ENCODE measurements at places on chromosomes 7 and 10.

DNA sequence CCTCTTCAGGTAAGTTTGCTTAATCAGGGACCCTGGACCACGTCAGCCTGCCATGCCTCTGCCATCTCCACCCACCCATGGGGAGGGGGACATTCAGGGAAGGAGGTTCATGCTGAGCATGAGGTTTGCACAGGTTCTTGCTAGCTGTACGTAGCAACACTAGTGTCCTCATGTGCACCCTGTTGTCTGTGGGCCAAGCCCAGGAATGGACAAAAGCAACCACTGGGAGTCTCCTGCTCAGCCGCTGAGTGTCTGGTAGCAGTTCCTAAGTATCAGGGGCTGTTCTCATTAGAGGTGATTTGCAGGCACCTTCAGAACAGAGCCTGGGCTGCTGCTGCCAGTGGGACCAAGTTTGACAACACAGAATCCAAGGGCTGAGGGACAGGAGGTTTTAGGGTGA lies 17.9 kb downstream of the CASP7 start:
- no peak for DNase-seq

- no peak for DNase-seq
Observed at GRCh38 chr10:61992059-61992460, 90.6 kb downstream of the ARID5B start.

- DNase-seq: no peak
Observed at GRCh38 chr7:138887872-138888656, 90.1 kb upstream of the ATP6V0A4 start.

- DNase-seq: no peak
Observed at GRCh38 chr10:100334762-100335161, 4.7 kb upstream of the PKD2L1 start.

DNA sequence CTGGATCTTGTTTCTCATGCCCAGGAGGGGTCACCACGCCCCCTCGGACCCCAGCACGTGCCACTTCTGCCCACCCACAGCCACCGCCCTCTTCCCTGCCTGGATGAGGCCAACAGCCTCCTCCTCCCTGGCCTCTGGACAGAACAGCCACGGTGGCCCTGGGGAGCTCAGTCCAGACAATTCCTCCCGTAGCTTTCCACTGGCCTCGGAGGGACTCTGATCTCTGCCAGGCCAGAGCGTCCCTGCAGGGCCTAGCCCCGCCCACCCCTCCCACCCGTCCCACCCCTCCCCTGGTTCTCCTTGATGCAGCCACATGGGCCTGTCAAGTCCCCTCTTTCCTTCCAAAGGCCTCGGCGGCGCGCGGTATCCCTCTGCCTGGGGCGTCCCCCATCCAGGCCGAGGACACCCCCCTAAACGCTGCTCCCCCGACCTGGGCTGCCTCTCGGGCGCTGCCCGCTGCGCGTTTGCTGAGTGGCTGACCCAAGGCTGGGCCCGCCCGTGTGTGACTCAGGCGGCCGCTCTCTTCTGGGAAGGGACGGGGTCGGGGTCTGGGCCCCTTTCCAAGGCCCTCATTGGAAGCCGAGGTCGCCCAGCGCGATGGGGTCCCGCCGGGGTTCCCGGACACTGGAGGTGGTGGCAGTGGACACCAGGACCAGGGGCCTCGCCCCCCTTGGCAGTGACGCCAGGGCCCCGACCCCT lies 557 bp downstream of the TMEM120A start:
- DNase-seq: no peak

GRCh38 chr10:71266918-71267442 lies 52.1 kb upstream of the SLC29A3 start:
- DNase-seq: no peak

- no peak for DNase-seq
Observed at GRCh38 chr7:76187272-76187671, 14.4 kb upstream of the SRRM3 start.

DNA sequence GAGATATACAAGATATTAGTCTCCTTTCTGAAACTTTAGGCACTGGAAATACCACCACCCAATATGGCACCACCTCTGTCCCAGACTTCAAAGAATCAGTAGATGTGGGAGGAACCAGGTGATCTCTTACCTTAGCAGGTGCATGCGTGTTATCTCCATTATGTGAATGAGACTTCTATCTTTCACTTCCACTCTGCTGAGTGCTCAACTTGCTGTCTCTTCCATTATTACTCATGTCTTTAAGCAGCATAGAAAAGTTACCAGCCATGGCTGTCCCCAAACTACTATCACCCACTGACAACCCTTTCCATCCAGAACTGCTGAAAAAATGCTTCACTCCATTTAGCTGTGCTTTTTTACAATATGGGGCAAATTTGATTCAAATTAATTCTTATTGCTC lies 101.5 kb upstream of the PRSS1 start:
- no peak for DNase-seq

GRCh38 chr10:11007476-11008020 lies 10.1 kb upstream of the CELF2 start:
- DNase-seq: no peak

- no peak for DNase-seq
Observed at GRCh38 chr7:75737856-75738603, 711 bp downstream of the HIP1 start.

DNA sequence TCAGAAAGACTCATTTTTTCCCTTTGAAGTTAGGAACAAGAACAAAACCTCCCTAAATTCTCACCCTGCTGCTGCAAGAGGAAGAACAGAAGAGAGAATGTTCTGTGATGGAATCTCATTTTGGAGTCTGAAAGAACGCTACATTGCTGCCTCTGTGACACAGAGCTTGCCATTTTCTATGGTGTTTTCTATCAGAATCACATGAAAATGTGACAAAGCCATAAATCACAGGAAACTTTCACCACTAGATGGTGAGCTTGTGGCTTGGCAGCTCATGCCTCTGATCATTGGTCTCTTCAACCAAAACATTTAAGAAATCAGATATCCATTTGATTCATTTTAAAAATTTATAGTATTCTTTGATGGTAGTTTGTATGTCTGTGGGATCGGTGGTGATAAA lies 82.9 kb downstream of the CADPS2 start:
- DNase-seq: no peak

DNA sequence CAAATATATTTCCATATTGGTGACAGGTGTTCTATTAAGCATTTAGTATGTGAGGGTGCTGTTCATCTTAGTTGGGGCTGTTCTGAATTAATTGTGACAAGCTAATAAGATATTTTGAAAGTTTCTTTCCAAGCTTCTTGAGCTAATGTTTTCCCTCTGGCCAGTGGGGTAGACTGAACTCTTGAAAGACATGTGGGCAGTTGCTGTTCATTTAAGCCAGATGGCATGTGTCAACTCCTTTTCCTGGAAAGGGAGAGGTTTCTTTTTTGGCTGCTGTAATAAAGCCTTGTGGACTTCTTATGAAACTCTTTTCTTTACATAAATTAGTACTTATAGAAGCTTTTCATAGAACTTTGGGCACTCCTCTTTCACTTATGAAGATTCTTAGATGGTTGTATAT lies 21.7 kb downstream of the RAB18 start:
- no peak for DNase-seq

DNA sequence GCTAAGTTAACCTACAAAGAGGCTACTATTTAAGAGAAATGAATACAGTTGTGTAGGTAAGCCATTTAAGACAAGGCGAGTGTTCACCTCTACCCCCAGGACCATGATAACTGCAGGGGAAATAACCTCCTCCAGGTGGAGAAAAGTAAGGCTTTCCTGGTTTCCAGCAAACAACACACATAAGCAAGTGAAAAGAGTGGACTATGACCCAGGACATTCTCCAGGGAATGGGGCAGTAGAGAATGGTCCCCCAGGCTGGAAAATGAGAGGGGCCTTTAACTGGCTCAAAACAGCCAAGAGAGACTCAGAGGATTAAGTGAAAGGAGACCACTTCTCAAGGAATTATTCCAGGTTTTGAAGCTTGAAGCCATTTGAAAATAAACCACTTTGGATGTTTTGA lies 101.0 kb upstream of the GJD4 start:
- no peak for DNase-seq

- no peak for DNase-seq
Observed at GRCh38 chr10:78584266-78584665, 484.5 kb upstream of the ZMIZ1 start.

DNA sequence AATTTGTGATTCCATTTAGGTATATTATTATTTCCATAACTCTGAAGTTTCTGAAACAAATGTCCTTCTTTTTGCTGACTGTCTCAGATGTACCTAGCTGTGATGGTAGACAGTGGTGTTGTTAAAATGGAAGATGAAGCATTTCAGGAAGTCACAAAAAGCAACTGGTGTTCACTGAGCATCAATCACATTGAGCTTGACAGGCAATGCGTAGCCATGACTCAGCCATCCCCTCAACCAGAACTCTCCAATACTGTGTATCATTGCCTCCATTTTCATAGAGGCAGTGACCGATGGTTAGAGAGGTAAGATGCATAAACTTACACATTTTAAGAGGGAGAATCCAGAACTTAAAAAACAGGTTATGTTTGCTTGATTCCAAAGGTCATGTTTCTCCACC lies 434.0 kb downstream of the INHBA start:
- no peak for DNase-seq

GRCh38 chr10:129707406-129708388 lies 240.7 kb downstream of the MGMT start:
- DNase-seq: no peak

- no peak for DNase-seq
Observed at GRCh38 chr7:37290731-37291130, 157.9 kb downstream of the ELMO1 start.

DNA sequence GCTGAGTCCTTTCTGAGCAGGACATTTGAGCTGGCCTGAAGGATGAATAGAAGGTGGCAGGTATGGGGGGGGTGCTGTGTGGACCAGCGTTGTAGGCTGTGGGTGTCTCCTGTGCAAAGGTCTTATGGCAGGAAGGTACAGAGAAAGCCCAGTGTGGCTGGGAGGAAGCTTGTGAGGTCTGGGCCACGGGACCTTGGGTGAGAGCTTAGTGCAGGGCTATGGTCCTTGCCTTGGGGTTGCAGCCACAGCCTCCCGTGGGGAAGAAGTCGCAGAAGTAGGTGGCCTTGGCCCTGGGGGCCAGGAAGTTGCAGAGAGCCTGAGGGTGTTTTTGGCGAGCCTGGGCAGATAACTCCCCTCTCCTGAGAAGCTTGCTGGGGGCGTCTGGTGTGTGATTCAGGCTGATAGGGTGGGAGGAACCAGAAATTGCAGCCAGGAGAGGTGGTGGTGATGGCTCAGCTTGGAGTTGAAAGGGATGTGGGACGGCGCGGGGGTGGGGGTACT lies 172.0 kb upstream of the TNRC18 start:
- DNase-seq: no peak

DNA sequence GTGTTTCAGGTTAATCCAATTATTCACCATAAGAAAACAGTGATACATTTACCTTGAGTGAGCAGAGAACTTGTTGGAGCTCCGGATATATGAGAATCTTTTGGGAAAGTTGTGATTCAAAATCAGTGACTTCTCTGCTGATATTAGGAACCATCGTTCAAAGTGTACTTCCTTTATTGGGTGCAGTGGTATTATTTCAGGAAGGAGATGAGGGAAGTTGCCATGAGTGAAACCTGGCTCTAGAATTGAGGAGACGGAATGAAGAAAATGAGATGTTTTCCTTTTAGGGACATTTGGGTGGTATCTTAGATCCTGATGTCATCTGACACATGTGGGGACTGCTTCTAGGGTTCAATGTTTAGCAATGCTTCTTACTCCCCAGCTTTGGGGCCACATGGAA lies 343.9 kb downstream of the ABCA13 start:
- DNase-seq: no peak

GRCh38 chr7:51731075-51731474 lies 414.5 kb upstream of the COBL start:
- DNase-seq: no peak

DNA sequence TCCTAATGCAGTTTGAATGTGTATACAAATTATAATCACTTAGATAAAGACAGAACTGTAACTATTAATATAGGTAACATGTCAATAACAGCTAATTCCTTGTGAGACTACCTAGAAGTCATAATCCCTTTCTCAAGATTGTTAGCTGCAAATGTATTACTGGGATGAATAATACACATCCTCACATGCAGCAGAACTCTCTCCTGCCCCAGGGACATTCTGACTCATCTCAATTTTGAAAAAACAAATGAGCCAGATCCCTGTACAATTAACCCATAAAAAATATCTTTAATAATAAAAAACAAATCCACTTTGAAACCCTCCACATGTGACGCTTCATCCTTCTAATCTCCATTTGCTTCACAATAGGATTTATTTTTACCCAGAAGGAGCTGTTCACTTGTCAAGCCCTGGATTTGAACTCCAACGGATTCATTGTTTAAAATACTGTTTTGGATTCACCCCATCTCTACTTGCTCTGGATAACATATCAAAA lies 428.4 kb upstream of the TEX47 start:
- no peak for DNase-seq

- no peak for DNase-seq
Observed at GRCh38 chr7:70177166-70177565, 578.9 kb downstream of the AUTS2 start.

- DNase-seq: no peak
Observed at GRCh38 chr10:100727808-100728207, 17.6 kb upstream of the PAX2 start.

GRCh38 chr7:135349746-135350145 lies 116.1 kb downstream of the STRA8 start:
- DNase-seq: no peak

DNA sequence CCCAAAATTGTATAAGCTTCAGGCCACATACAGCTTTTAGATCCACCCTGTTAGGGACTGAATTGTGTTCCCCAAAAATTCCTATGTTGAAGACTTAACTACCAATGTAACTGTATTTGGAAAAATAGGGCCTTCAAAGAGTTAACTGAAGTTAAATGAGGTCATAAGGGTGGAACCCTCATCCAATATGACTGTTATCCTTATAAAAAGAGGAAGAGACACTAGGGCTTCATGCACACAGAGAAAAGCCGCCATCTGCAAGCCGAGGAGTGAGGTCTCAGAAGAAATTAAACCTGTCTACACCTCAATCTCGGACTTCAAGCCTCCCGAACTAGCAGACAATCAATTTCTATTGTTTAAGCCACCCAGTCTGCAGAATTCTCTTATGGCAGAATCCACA lies 317.9 kb upstream of the NFE2L3 start:
- DNase-seq: no peak

GRCh38 chr10:125708971-125709503 lies 10.5 kb upstream of the EDRF1 start:
- DNase-seq: no peak

DNA sequence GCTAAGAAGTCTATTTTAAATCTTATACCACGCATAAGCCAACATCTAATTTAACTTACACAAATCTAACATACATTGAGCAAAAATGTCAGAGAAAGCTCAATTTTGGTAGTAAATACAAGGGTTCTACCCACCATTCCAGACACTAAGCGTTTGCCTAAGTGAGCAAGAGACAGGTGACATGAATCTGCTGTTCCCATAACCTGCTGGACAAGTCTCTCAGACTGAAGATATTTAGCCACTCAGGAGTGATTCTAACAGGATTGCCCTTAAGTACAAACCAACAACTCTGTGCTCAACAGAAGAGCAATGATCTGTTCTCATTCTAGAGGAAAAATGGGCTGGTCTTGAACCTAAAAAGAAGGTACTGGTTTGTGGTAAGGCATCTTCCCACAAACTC lies 18.8 kb downstream of the EZH2 start:
- DNase-seq: no peak

All from GM18507 (cell line).